ENCODE measurements at places on chromosomes 4 and X.

DNA sequence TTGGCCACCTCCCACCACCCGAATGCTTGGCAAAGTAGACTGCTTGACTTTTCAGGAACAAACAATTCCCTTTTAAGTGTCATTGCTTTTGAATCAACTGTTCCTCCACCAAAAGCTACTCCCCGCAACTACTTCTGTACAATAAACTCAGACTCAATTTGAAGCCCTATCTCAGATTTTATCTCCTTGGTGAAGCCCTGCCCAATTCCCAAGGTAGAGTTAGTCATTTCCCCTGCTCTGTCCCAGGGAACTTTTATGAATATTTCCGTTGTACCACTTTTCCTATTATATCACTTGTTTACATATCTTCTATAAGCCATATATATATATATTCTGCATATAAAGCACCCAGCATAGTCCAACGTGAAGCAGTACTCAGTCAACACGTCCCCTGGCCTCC lies 102.8 kb downstream of the C4orf51 start:
- no peak for DNase-seq

DNA sequence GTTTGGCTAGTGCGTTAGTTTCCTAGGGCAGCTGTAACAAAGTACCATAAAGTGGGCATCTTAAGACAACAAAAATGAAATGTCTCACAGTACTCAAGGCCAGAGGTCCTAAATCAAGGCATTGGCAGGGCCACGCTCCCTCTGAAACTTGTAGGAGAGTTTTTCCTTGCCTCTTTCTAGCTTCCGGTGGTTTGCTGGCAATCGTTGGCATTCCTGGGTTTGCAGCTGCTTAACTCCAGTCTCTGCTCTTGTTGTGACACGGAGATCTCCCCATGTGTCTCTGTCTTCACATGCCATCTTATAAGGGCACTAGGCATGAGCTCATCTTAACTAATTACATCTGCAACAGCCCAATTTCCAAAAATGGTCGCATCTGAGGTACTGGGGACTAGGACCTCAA lies 362.0 kb upstream of the BOD1L1 start:
- no peak for DNase-seq

GRCh38 chr4:2036866-2037265 lies 22.3 kb upstream of the NAT8L start:
- DNase-seq: no peak

GRCh38 chrX:118153270-118153669 lies 36.7 kb upstream of the KLHL13 start:
- no peak for DNase-seq

DNA sequence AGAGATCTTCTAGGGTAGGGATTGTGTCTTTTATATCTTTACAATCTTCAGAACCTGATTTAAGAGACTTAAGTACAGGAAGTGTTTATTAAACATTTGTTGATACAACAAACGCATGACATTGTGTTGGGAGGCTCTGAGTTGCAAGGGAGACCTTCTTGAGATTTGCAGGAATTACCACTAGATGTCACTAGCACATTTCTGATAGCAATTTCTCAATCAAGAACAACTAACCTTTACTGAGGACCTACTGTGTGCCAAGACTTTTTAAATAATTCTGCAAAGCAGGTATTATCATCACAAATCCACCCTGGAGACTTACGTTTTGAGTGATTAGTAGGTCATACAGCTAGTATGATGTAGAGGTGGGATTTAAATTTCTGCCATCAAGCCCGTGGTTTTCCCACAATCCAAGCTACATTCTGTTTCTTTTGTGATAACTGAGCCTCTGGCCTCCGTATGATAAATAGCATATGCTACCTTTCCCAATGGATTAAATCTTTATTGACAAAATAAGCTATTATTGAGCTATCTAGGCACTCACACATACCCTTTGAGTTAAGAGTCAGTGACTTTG lies 986.0 kb downstream of the CCSER1 start:
- peak; percentile 49 for DNase-seq

DNA sequence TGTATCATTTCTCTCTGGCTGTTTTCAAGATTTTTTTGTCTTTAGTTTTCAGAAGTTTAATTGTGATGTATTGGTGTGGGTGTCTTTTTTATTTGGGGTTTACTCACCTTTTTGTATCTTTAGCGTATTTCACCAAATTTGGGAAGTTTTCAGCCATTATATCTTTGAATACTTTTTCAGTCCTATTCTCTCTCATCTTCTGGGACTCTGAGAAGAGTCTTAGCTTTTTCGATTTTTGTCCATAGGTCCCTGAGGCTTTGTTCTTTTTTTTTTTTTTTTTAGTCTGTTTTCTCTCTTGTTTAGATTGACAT lies 23.8 kb downstream of the KDM6A start:
- DNase-seq: no peak

DNA sequence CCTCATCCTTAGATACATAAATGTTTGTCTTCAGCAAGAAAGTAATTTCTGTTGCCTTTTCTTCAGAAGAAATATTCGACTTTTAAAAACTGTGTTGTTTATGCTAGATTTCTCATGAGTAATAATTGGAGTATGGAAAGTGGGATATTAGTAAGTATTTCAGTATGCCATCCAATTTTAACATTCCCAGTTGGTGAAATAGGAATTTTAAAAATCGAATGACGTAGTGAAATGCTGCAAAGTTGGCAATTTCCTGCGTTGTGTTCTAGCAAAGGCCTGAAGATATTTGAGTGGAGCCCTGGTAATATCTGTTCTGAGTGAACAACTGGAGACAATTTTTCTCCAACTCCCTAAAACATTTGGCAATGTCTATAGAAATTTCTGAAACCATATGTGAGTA lies 190.1 kb downstream of the ZNF330 start:
- DNase-seq: no peak

GRCh38 chr4:88759895-88760290 lies 62.3 kb upstream of the NAP1L5 start:
- DNase-seq: no peak

GRCh38 chr4:47668810-47669408 lies 169.0 kb downstream of the CORIN start:
- DNase-seq: peak; percentile 40

GRCh38 chrX:10118530-10118929 lies 38.2 kb upstream of the CLCN4 start:
- no peak for DNase-seq

- DNase-seq: no peak
These were observed 148.1 kb downstream of the PLS3 start for GRCh38 chrX:115709039-115709438.

GRCh38 chrX:43664708-43665107 lies 8.6 kb downstream of the MAOA start:
- no peak for DNase-seq

- peak; percentile 17 for DNase-seq
These were observed 277.4 kb upstream of the PITX2 start for GRCh38 chr4:110900213-110900769.

- no peak for DNase-seq
These were observed 102.3 kb downstream of the AGTR2 start for GRCh38 chrX:116272861-116273260.

GRCh38 chr4:2246384-2247127 lies 4.6 kb upstream of the HAUS3 start:
- DNase-seq: no peak

- DNase-seq: peak; percentile 64
These were observed 73.4 kb upstream of the TTC29 start for GRCh38 chr4:147019091-147019490.

GRCh38 chrX:124573468-124573867 lies 227.1 kb downstream of the SH2D1A start:
- DNase-seq: no peak

DNA sequence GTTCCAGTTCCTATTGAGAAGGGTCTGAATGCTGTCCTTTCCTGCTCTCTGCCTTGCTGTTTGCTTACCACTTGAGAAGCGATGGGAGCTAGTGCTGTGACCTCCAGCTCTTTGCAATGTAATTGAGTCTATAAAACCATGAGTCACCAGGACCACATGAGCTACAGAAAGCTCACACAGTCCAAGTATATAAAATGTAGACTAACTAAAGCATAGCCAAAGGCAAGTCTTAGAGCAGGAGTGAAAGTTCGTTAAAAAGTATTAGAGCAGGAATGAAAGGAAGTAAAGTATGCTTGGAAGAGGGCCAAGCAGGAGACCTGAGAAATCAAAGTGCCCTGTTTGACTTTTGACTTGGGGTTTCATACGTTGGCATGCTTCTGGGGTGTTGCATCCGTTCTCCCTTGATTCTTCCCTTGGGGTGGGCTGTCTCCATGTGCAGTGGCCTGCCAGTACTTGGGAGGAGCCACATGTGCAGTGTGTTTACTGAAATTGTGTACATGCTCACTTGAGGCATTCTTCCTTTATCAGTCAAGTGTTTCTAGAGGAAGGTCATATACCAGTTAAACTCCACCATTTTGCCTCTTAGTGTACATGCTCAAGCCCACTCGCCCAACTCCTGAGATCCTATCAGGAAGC lies 71.3 kb upstream of the KIT start:
- no peak for DNase-seq

GRCh38 chr4:8317474-8317873 lies 47.9 kb downstream of the HTRA3 start:
- no peak for DNase-seq

DNA sequence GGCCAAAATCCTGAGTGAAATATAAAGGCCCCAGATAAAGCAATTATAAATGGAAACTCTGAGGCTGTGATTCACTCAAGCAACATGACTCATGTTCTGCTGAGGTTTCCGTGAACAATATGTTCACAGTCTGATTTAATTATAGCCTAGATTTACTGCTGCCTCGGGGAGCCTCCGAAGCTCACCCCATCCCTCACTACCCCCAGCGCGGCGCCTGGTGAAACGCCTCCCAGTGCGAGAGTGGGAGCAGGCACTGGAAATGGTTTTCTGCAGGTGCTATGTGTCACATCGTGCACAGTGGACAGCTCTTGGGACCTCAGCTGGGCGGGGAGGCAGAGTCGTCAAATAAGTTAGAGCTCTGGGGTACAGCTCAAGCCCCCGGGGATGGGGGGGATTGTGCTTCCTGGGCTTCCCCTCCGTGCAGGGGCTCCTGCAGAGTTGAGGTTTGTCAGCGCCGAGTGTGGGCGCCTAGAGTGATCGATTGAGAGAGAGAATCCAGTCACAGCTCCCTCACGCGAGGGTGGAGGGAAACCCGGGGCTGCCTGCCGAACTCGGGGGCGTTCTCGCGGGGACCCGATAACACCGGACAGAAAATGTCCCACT lies 110.6 kb downstream of the PHKA2 start:
- DNase-seq: peak; percentile 8

DNA sequence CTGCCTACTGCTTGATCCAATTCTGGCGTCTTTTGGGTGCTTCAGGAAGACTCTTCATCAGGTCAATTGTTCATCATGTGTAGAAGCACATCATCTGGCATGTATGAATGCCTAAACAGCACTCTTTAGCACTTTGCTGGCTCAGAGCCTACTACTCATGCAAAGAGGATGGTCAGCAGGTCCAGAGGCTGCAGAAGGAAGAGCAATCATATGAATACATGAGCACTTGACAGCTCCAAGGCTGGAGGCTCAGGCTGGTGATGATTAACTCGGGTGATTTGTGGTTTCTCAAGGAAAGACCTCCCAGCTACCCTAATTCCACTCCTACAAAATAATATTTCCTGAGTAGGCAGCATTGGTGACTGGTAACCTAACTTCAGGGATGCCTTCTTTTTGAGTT lies 103.8 kb upstream of the CXCL13 start:
- DNase-seq: peak; percentile 31

- no peak for DNase-seq
These were observed 105.9 kb downstream of the OR13H1 start for GRCh38 chrX:131649741-131650140.

GRCh38 chrX:17472424-17472823 lies 97.4 kb downstream of the NHS start:
- no peak for DNase-seq

DNA sequence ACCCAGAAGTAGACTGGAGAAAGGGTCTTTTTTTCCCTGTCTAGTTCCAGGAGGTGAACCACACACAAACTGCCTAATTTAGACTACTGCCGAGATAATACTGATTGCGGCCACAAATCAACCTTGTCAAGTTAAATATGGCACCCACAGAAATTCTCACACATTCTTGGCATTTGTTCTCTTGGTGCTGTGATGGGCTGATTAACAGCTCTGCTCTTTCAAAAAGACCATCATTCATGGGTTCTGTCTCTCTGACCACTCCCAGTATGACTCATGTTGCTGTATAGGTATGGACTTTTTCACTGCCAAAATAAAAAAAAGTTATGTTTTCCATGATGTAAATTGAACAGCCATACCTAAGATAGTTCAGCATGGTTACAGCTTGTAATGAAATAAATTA lies 1003.5 kb upstream of the LCORL start:
- no peak for DNase-seq

- no peak for DNase-seq
These were observed 7.6 kb downstream of the G6PD start for GRCh38 chrX:154539077-154539476.

DNA sequence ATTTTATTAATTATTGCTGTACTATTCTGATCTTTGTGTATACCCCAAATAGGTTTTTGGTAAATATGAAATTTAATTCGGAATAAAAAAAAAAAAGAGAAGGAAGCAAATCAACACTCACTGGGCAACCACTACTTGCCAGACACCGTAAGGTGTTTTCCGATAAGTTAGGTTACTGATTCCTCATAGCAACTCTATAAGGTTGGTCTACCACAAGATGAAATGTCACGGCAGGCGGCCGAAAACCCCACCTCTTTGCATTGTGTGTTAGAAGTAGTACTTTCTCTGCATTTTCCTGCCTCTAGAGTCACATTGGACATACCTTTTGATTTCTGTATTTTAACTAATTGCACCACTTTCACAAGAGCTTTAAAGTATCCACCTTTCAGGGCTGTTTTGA lies 44.5 kb upstream of the RASGEF1B start:
- no peak for DNase-seq

DNA sequence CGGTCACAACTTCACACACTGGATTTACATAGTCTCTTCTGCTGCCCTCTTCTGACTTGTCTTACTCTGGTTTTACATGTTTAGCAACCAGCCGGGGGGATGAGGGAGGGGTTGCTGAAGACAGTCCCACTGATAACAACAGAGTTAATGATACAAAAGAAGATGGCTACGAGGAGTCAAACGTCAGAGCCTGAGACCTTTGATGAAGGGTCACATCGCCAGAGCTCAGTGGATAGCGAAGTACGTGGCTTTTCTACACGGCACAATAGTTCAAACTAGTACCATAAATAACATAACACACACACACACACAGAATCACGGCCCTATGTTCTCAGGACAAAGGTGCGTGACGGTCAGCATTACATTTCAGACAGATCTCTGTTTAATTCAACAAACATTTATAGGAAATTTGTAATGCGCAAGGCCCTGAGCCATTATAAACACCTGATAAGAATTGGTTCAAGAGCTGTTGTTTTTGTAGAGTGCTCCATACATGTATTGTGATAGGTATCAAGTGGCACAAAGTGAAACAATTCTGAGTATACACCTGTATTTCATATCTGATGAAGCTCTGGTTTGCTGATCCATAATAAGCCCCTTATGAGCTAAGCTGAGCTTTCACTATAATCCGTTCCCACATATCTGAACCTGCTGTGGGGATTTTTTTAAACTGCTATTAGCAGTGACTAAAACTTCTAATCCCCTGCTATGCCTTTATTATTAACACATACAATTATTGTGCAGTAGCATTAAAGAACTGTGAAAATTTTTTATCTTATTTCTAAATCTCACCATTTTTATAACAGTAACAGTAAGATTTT lies 100.0 kb downstream of the NR3C2 start:
- DNase-seq: no peak

GRCh38 chrX:54177306-54177705 lies 5.7 kb downstream of the FAM120C start:
- no peak for DNase-seq

- no peak for DNase-seq
These were observed 93.3 kb downstream of the MAMLD1 start for GRCh38 chrX:150456466-150456865.
